Activated T-helper 2 cell treated with anti-CD3 and anti-CD28 coated beads, Interferon-gamma antibody, Interleukin-2, Interleukin-4, amounts not matched to agents 10 μg/mL and 5 μg/mL and 100 μg/mL, durations not matched to agents 14 hours and 24 hours and 36 hours (primary cell): ENCODE measurements at places on chromosomes 7 and 10. TPM values are rescaled to one million over a fixed set of nuclear protein-coding genes. Genes with fewer than 3 reads are reported as not detected.

The HPSE2 gene
- not detected in 2 replicates for total RNA-seq

The SPDYE18 gene
- total RNA-seq = 0.46 TPM in 1 of 2 replicates, not detected in the other

The RASSF4 gene
- total RNA-seq = 0.66 and 1.7 TPM in 2 replicates

The RARRES2 gene
- not detected in 2 replicates for total RNA-seq

The UROS gene
- 45.3 and 46.9 TPM in 2 replicates for total RNA-seq

The CALML5 gene
- not detected in 2 replicates for total RNA-seq

The ADCY1 gene
- total RNA-seq = 8.9 and 9.4 TPM in 2 replicates

The GHRHR gene
- not detected in 2 replicates for total RNA-seq

The RBP3 gene
- not detected in 2 replicates for total RNA-seq

The OR6B1 gene
- not detected in 2 replicates for total RNA-seq

The SFTPA1 gene
- total RNA-seq = not detected in 2 replicates

The SLC26A3 gene
- total RNA-seq = not detected in 2 replicates

The JAKMIP3 gene
- total RNA-seq = 1.3 TPM in 2 replicates

The NRCAM gene
- total RNA-seq = 0.05 TPM in 1 of 2 replicates, not detected in the other

The DNAJC12 gene
- total RNA-seq = 11.0 and 12.6 TPM in 2 replicates

The UCN3 gene
- not detected in 2 replicates for total RNA-seq

The GLI3 gene
- not detected in 2 replicates for total RNA-seq

The ADRB1 gene
- not detected in 2 replicates for total RNA-seq

The PRPS1L1 gene
- total RNA-seq = not detected in 2 replicates

The PDSS1 gene
- 27.9 and 32.3 TPM in 2 replicates for total RNA-seq

The VPS37D gene
- total RNA-seq = 0.30 and 0.34 TPM in 2 replicates

The GIMAP7 gene
- 22.6 and 24.1 TPM in 2 replicates for total RNA-seq

The WDR86 gene
- total RNA-seq = not detected in 2 replicates

The IL6 gene
- not detected in 2 replicates for total RNA-seq

The CCL26 gene
- 0.89 TPM in 1 of 2 replicates, not detected in the other for total RNA-seq

The STOX1 gene
- total RNA-seq = 0.82 and 0.85 TPM in 2 replicates

The CYP2C19 gene
- not detected in 2 replicates for total RNA-seq

The CCDC7 gene
- 12.2 and 14.0 TPM in 2 replicates for total RNA-seq
